NCI-H1930 (cell line): ENCODE measurements at places on chromosomes 4 and X.

GRCh38 chrX:119375561-119375960 lies 23.6 kb upstream of the SLC25A43 start:
- DNase-seq: no peak

GRCh38 chr4:17528551-17529165 lies 13.7 kb downstream of the CLRN2 start:
- DNase-seq: no peak

DNA sequence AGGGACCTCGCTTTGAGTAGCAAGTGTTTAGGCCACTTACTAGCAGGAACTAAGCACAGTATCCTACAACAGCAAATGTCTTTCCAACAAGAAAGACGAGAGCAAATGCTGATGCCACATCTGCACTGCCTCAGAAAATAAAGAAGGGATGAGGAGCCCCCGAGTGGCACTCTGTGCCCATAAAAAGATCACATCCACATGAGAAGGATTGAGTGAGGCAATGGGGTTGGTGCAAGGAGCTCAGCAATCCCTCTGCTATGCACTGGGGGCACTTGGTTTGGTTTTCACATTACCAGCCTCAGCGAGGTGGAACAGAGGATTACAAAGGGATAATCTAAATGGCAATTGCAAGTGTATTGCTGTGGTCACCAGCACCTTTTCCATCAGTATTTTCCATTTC lies 252.8 kb upstream of the SLC7A11 start:
- DNase-seq: no peak

DNA sequence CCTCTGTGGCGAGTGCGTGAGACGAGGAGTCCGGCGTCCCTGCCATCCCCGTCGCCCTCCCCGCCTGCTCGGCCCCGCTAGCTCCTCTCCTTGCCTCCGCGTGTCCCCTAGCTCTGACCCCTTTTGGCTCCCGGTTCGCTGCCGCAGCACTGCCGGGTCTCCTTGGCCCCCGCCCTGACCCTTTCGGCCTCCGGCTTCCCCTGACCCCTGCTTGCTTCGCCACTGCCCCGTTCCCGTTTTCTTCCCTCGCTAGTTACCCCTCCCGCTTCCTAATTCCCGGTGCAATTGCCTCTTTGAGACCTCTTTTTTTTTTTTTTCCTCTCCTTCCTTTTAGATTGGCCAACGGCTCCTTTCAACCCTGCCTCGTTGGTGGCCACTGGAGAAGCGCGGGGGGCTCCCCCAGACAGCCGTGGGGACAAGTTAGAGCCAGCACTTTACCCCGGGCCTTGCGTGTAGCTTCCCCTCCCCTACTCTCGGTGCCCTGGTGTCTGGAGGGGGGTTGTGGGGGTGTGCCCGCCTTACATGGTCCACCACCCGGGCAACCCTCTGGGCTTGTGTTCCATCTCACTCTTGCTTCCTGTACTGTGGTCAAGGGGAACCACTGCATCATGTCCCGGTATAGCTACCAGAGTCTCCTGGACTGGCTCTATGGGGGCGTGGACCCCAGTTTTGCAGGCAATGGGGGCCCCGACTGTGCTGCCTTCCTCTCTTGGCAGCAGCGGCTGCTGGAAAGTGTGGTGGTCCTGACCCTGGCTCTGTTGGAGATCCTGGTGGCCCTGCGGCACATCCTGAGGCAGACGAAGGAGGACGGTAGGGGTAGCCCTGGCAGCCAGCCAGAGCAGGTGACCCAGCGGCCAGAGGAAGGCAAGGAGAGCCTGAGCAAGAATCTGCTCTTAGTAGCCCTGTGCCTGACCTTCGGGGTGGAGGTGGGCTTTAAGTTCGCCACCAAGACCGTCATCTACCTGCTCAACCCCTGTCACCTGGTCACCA lies 548 bp downstream of the TMEM164 start:
- DNase-seq: no peak

DNA sequence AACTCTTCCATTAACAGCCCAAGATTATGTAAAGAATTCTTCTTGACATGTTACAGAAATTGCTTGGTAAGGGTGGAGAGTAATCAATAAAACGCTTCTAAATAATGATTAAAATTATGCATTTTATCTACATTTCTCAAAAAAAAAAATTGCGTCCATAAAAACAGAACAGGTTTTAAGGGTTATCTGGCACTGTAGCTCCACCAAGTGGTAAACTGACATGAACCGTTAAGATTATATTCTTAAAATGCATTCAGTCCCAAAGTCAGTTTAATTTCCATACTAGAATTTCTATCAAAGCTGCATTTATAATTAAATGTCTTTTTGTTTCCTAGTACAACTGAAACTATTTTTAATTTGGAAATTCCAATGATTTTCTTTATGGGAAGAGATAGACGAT lies 214.0 kb upstream of the UGT8 start:
- no peak for DNase-seq

DNA sequence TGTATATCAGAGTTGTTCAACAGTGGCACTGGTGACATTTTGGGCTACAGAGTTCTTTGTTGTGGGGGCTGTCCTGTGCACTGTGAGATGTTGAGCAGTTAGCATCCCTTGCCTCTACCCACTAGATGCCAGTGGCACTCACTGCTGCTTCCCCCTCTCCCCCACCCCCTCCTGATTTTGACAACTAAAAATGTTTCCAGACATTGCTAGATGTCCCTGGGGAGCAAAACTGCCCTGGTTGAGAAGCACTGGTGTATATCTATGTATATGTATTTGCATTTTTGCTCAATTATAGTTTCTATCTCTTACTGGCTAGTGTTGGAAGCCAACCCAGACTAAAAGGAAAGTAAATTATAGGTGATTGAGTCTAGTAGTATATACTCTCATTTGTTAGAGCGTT lies 2.4 kb downstream of the TMEM131L start:
- no peak for DNase-seq
